AG10803 (cell line): ENCODE measurements at places on chromosomes 6 and 20.
A peak's percentile ranks its signal among the peaks of the same experiment; 100 is the strongest.

DNA sequence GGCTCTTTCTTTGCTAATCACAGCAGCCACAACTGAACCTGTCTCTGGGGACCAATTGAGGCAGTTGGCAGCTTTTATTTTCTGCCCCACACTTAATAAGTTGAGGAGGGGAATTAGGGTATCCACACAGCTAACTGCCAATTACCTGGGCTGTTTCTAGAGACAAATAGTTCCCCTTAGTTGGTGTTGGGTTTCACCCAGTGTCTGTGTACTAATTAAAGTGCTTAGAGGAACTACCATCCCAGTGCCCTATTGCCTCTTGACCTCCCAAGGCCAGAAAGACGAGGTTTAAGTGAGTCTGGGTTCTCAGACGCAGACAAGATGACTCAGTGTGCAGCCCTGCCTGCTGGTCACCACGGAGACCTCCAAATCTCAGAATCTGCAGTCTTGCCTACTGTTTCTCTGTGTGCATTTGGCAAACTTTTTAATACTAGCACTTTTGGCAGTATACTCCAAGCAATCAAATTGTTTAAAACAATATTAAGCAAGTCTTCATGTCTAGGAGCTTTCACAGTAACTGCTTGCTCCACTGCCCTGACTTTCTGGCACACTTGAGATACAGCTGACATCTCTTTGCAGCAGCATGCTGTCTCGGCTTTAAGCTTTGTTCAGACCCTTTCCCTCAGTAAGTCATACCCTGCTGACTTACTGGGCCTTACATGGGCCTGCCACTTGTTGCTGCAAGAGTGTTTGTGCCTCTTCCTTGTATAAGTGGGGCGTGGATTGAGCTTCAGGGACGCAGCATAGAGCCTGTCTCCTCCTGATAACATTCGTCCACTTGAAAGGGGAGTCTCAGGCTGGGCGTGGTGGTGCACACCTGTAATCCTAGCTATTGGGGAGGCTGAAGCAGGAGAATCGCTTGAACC lies 31.9 kb downstream of the STK35 start:
- DNase-seq: peak; percentile 88

DNA sequence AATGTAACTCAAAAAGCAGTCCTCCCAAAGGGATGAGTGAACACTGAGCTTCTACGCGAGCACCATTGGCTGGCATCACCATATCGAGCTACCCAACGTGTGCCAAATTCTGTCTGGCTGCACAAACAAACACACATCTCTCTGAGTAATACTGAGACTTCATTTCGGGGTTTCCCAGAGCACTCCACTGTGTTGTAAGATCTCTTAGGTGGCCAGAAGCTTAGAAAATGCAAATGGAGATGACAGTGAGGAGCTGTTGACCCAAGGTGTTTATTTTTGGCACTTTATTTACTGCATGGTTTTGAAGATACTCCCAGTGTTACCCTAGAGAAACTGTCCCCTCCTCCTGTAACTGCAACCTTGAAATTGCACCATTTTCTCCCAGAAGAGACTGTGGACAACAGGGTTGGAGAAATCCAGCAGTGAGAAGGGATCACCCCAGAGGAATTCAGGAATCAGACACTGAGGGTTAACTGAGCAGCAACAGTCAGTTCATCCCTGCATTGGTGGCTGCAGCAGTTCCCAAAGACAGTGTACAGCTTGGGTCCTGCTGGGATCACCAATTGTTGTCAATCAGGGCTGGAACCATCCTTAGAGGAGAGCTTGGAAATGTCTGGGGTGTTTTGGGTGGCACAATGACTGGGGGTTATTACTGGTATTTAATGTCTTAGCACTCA lies 1.0 kb upstream of the RIPOR2 start:
- no peak for DNase-seq

DNA sequence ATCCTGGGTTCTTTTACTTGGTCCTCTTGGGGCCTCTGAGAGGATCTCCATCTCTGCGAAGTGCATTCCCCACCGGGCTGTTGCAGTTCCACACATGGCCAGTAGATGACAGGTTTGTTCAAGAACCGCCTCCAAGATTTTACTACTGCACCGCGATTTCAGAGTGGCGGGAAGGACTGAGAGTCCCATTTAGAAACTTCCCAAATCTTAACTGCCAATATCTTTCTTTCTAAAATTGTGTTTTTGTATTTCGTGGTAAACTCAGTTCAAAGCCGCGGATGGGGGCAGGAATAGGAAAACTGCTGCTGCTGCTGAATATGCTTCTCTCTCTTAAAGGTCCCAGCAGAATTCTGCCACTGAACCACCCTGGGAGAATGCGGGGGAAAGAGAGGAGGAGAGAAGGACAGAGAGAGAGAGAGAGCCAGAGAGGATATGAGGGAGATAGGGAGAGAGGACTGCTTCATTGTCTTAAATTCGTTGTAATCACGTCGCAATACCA lies 8.6 kb upstream of the BTNL2 start:
- DNase-seq: peak; percentile 59

DNA sequence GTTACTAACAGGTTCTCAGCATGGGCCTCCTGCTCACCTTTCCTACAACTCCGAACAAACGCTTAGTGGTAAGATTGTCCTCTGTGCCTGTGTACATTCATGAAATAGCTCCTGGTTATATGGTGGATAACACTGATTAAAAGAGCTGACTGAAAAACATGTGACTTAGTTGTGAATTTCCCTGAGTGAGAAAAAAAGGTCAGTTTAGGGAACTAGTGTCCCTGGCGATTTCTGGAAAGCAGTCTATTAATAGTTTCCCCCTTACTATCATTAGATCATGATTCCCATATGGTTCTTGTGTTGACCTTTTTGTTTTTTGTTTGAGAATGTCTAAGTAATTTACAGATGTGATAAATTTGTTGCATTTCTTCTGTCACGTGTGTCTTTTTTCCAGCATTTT lies 15.6 kb downstream of the SNRPC start:
- DNase-seq: no peak

DNA sequence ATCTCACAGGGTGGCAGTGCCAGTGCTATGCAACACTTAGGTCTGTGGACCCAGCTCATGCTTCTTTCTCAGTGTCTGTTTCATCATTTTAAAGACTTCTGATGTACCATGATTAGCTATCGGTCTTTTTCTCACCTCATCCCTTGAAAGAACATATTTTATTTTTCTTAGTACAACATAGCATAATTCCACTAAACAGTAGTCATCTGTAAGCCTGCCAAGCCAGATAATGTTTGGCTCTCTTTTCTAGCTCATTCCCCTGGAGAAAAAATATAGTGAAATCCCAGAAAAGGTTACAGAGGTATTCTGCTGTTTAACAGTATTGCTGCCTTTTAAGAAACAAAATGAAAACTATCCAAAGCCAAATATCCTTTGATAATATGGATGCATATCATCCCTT lies 177.0 kb upstream of the MMS22L start:
- no peak for DNase-seq

DNA sequence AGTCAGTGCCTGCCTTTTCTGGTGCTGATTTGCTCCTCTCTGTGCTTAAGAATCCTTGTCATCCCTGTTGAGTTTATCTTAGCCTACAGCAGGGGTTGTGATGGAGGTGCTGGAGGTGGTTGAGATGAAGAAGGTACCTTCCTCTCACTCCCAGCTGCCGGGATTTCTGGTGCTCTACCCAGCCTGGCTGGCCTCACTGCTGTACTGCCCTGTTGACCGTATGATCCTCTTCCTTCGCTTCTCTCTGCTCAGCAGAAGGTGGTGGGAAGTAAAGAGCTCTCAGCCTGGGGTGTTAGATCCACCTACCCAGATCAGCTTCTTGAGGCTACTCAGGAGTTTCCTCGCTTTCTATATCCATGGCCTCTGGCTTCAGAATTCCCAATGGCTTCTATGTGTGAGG lies 101.0 kb upstream of the NXT1 start:
- no peak for DNase-seq

- DNase-seq: no peak
Observed at GRCh38 chr6:33947916-33948594, 144.3 kb upstream of the MLN start.

GRCh38 chr6:84408028-84408427 lies 180.6 kb upstream of the CEP162 start:
- peak; percentile 48 for DNase-seq

GRCh38 chr6:108166664-108167448 lies 1.0 kb downstream of the NR2E1 start:
- DNase-seq: no peak

GRCh38 chr6:150272976-150273315 lies 95.9 kb upstream of the IYD start:
- DNase-seq: no peak

DNA sequence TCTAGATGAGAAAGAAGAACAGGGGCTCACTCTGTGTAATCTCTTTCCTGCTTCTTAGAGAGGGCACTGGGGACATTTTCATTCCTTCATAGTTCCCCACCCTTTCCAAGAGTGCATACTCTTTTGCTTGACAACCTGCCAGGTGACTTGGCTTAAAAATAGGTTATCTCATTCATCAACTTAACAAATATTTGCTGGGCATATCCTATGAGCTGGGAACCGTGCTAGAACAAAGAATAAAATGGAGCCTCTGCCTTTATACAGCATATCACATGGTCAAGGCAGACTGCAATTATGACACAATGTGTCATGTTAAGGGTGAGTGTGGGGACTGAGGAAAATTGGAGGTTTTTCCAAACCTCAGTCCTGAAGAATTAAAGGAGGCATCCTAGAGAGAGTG lies 209.8 kb upstream of the FOXA2 start:
- DNase-seq: no peak

DNA sequence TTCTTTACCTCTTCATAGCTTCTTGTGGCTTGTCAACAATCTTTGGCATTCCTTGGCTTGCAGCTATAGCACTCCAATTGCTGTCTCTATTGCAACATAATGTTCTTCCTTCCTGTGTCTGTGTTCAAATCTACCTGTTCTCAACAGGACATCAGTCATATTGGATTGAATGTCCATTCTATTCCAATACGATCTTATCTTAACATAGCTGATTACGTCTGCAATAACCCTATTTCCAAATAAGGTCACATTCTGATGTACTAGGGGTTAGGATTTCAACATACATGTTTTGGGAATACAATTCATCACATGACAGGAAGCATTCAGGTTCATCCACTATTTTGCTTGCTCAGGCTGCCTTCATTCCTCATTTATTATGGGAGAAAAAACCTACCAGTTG lies 684.4 kb upstream of the CITED2 start:
- DNase-seq: no peak

DNA sequence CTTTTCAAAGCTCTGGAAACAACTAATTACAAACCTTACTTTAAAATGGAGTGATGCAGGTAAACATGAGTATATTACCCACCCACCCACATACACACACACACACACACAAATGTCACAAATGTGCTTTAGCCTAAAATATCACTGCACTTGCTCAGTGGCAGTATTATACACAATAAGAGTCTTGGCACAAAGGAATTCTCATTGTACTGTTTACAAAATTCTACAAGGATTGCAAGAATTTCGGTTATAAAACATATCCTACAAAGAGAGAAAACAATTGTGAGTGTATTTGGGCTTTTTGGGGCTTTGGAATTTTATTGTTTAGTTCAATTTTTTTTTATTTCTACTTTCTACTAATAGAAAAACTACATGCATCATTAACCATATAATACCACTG lies 113.2 kb upstream of the BEND6 start:
- no peak for DNase-seq

- DNase-seq: peak; percentile 88
Observed at GRCh38 chr6:100177956-100178355, 183.9 kb upstream of the MCHR2 start.

DNA sequence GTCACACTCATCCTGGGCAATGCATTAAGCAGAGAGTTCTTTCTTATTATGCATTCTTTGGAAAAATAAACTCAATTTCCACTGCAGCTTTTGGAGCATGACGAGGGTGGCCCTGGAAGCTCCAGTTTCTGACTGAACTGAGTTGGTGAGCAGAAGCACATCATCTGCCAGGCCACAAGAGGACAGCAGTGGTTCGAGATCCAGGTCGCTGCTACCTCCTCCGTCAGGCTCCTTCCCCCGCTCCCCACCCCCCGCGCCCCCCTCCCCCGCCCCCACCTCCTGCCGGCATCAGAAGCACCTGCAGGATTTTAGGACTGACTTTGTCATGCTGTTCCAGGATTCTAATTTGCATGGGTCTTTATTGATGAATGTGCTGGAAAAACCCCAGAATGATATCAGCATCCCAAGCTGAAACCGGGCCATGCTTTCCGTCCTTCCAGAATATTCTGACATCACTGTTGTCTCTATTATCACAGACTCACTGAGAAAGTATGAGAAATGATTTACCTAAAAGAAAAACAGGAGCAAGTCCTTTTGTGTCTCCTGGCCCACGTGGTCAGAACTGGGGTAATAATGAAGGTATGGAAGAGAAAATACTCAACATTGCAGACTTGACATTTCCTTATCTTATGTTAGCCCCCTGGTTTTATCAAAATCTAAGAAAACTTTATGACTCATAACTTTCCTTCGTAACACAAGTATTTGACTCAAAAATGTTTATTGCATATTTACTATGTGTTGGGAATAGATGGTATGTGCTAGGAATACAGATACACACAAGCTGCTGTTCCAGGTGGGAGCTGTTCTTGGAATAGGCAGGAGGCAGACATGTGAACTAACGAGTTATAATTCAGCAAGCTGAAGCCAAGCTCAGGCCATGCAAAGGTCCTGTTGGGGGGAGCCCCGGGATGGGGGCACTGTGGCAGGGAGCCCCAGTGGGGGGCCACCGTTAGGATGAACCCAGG lies 220.2 kb upstream of the EXOC2 start:
- peak; percentile 56 for DNase-seq

DNA sequence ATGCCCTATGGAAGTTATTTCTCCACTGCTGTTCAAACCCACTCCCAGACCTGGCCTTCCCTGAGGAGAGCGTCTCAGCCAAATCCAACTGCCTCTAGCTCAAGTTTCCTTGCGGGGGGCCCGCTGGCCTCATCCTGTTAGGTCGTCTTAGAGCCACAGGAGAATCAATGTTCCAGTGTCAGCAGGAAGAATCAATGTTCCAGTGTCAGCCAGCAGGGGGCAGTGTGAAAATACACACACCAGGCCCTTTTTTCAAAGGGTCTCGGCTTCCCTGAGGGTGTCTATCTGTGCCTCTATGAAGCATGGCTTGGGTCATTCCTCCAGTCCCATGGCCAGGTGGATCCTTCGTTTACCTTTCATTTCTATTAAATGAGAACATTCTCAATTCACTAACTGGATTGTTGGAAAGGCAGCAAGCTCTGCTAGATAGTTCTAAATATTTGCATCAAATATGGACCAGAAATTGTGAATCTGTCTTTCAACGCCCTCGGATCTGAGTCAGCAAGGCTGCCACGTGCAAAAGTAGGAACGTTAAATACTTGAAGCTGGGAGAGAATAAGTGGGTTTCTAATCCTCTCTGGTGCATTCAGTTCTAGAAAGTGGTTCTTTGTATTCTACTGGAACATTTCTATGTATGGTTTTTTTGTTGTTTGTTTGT lies 19.2 kb downstream of the PRND start:
- peak; percentile 25 for DNase-seq

GRCh38 chr6:40620574-40621240 lies 33.5 kb upstream of the LRFN2 start:
- no peak for DNase-seq

DNA sequence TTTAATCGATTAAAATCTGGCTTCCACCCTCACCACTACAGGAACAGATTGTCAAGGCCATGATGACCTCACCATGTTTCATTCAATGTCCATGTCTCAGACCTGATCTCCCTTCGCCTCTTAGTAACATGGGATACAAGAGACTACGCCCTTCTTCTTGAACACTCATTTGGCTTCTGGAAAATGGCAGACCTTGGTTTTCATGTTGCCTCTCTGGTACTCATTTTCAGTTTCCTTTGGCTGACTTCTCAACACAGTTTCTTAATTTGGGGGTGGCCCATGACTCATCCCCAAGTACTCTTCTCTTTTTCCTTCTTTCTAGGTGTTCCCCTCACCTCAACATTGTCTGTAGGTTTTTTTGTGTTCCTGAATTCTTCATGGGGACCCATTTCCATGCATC lies 22.7 kb downstream of the TMX4 start:
- no peak for DNase-seq
